ENCODE measurements at places on chromosomes 13 and 19.
A peak's percentile ranks its signal among the peaks of the same experiment; 100 is the strongest.

DNA sequence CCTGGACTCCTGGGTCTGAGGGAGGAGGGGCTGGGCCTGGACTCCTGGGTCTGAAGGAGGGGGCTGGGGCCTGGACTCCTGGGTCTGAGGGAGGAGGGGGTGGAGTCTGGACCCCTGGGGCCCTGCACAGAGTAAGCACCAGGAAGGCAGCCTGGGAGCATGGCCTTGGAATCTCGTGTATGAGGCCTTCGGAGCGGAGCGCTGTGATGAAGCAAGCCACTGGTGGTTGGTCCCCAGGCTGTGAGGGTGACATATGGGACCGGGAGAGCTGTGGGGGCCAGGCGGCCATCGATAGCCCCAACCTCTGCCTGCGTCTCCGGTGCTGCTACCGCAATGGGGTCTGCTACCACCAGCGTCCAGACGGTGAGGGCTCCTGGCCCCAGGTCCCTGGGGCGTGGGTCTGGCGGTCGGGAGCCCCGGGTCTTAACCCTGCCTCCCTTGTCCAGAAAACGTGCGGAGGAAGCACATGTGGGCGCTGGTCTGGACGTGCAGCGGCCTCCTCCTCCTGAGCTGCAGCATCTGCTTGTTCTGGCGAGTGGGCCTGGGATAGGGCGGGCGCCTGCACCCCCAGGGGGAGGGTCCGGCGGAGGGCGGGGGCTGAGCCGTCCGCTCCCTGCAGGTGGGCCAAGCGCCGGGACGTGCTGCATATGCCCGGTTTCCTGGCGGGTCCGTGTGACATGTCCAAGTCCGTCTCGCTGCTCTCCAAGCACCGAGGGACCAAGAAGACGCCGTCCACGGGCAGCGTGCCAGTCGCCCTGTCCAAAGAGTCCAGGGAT, 918 bp downstream of the TMEM190 start:
- no peak for DNase-seq

- peak; percentile 28 for DNase-seq
Measured at GRCh38 chr19:17889609-17890214, 18.0 kb downstream of the SLC5A5 start.

GRCh38 chr13:96958286-96958891, 35.9 kb downstream of the OXGR1 start:
- DNase-seq: no peak

- DNase-seq: no peak
Measured at GRCh38 chr19:30556230-30556711, 184.1 kb downstream of the ZNF536 start.

Data from activated CD4-positive, alpha-beta memory T cell treated with anti-CD3 and anti-CD28 coated beads, Interleukin-2, amount 10 ng/mL, durations not matched to agents 7 days and 5 days (primary cell).